CD4-positive, alpha-beta memory T cell (primary cell): ENCODE measurements at places on chromosomes 5 and 9.

GRCh38 chr5:8349855-8350254 lies 480.9 kb downstream of the MTRR start:
- DNase-seq = no peak

DNA sequence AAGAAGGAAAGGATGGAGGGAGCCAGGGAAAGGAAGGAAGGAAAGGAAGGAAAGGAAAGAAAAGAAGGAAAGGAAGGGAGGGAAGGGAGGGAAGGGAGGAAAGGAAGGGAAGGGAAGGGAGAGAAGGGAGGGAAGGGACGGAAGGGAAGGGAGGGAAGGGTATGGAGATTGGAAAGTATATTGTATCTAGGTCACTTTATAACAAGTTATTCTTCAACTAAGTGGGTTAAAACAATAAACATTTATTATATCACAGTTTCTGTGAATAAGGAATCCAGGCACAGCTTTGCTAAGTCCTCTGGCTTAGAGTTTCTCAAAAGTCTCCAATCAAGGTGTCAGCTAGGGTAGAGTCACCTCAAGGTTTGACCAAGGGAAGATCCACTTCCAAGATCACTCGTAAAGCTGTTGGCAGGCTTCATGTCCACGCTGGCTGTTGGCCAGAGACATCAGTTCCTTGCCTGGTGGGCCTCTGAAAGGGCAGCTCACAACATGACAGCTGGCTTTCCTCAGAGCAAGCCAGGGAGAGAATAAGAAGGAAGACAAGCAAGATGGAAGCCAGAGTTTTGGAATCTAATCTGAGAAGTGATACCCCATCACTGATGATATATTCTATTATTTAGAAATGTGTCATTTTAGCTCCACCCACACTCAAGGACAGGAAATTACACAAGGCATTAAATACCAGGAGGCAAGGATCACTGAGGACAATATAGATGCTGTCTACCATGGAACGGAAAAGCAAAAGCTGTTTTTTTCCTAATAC lies 105.1 kb downstream of the DEPDC1B start:
- no peak for DNase-seq

DNA sequence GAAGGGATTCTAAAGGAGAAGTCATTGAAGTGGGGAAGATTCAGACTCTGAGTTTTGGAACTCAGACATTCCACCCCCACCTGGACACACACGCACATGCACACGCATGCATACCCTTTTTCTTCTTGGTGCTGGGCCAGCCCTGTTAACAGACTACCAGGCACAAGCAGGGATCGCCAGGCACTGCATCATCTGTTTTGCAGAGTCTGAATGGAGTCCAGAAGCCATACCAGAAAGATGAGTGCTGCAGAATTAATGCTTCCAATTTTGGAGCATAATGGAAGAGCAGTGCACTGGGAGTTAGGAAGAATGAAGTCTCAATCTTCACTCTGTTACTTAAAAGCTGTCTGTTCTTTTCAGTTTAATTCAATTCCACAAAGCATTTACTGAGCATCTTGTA lies 95.5 kb downstream of the PDE8B start:
- DNase-seq = no peak

DNA sequence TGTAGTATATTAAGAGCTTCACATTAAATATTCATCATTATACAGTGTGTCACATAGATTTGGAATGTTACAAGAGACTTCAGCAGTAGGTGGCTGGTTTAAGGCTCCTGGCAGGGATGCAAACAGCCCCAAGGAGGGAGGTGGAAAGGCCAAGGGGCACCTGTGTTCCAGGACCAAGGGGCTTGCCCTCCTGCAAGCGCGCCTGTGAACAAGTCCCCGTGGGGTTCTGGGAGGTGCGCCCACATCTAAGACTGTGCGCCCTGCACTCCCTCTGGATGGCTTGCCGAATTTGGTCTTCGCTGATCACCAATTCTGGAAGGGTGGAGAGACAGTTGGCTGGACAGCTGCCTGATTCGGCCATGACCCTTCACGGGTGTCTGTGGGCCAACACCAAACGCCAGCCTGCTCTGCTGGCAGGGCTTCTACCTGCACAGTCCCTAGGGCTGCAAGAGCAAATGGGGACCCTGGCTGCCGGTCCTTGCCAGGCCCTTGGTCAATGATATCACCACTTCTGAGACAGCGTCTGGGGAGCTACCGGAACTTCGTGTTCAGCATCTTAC lies 12.1 kb upstream of the SLC25A51 start:
- no peak for DNase-seq

GRCh38 chr5:11733840-11734192 lies 170.4 kb downstream of the CTNND2 start:
- DNase-seq = no peak

- DNase-seq = no peak
Observed at GRCh38 chr9:102587281-102587680, 407.9 kb upstream of the CYLC2 start.

GRCh38 chr9:134503301-134504105 lies 138.1 kb upstream of the COL5A1 start:
- no peak for DNase-seq

- no peak for DNase-seq
Observed at GRCh38 chr5:33223563-33224284, 217.0 kb upstream of the TARS1 start.

- DNase-seq = no peak
Observed at GRCh38 chr5:80507663-80508062, 19.8 kb downstream of the FAM151B start.

GRCh38 chr5:15776346-15776745 lies 276.4 kb downstream of the FBXL7 start:
- no peak for DNase-seq

- DNase-seq = no peak
Observed at GRCh38 chr5:145551714-145552113, 283.4 kb downstream of the PRELID2 start.

GRCh38 chr9:75071530-75072122 lies 16.3 kb downstream of the NMRK1 start:
- peak; percentile 35 for DNase-seq

GRCh38 chr9:97627624-97628023 lies 5.5 kb downstream of the TSTD2 start:
- DNase-seq = no peak

DNA sequence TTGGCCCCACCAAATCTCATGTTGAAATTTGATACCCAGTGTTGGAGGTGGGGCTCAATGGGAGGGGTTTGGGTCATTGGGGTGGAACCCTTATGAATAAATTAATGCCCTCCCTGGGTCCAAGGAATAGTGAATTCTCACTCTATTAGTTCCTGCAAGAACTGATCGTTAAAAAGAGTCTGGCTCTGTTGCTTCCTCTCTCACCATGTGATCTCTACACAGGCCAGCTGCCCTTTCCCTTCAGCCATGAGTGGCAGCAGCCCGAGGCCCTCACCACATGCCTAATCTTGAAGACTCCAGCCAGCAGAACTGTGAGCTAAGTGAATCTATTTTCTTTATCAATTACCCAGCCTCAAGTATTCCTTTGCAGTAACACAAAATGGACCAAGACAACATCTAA lies 106.0 kb downstream of the CAAP1 start:
- DNase-seq = no peak

DNA sequence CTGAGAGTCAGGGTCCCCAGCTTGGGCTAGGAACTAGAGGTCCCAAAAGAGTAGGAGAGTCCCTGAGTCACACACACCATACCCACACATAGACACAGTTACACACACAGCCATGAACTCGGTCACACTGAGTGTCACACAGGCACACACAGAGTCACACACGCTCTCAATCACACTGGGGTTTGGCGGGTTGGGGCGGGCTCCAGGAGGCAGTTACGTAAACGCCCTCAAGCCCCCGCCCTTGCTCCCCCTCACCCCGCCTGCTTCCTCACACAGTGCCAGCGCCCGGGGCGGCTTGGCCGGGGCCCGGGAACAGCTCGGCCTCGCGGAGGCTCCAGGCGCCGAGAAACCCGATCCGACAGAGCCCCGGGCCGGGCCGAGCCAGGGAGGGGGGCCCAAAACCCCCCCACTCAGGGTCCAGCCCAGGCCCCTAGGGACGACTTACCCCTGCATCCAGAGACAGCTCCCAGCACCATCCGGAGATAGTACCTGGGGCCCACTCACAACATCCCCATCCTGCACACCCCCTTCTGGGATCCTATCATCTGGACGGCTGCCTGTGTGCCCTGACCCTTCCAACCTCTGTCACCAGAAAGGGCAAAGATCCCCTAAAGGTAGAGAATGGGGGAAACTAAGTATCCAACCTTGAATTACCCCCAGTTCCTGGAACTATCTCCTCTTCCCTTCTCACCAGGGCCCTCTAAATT lies 3.5 kb upstream of the CNTFR start:
- no peak for DNase-seq

- DNase-seq = no peak
Observed at GRCh38 chr5:62707131-62707530, 128.5 kb downstream of the LRRC70 start.

GRCh38 chr9:131722255-131722654 lies 17.6 kb downstream of the RAPGEF1 start:
- DNase-seq = no peak

DNA sequence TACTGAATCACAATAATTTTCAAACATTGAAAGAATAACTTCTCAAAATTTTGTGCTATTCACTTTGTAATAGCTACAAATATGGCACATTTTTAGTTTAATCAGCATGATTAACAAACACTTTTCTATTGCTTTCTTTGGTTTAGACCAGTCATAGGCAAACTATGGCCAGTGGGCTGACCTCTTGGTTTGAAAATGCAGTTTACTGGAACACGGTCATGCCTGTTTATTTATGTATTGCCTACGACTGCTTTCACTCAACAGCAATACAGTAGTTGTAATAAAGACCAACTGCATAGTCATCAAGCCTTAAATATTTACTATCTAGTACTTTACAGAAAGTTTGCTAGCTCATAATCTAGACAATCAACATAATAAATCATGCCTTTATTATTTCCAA lies 810.8 kb downstream of the TLE1 start:
- DNase-seq = no peak

- DNase-seq = no peak
Observed at GRCh38 chr9:90881648-90882047, 80.0 kb downstream of the SYK start.

DNA sequence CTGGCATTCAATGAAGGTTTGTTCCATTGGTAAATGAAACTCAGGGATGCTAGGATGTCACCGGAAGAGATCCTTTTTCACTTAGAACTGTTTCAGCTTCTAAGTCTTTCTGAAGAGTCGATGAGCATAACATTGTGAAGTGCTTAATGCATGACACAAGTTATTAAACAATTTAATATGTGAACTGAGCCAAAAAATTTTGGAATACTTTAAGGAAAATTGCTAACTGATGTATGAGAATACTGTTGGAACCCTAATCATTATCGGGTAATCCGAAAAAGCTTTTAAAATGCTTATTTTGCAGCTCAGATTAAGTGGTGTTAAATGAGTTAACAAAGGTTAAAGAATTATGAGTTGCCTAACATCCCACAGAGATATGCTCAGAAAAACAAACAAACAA lies 34.9 kb downstream of the DMRT2 start:
- DNase-seq = no peak

GRCh38 chr5:11719888-11720481 lies 184.3 kb downstream of the CTNND2 start:
- DNase-seq = no peak

DNA sequence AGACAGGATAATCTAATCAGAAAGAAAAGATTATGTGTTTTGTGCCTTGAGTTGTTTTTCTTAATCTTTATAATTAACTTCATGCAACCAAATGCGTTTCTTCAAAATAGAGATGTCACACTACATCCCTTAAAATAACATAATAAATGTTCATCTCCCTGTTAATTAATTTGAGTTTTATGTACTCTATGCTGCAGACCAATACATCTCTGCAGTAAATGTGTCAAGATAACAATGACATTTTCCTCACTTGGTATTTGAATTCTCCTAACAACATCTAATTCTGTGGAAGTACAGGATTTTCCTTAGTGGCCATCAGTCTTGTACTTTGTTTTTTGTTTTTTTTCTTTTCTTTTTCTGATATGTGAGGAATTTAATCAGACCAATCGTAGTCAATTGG lies 279.2 kb upstream of the TYRP1 start:
- no peak for DNase-seq

- DNase-seq = no peak
Observed at GRCh38 chr9:124621371-124622328, 114.5 kb upstream of the NR5A1 start.

DNA sequence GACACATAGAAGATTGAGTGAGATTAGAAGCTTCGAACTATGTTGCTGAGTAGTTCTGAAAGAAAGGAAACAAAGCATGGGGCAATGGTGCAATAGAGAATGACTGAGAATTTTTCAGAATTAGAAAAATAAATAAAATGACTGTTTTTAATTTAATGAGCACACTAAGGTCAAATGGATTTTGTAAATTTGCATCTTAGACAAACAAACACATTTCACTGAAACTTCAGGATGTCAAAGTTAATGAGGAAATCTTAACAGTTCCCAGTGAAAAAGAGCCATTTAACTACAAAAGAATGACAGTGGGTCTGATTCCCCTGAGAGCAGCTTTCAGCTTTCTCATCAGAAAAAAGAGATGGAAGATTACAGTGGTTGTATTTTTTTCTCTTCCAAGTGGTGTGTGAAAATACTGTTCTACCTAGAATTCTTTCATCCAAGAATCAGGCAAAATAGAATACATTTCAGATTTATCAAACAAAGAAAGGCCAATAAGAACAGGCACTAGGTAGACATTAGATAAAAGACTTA lies 591.9 kb downstream of the SEMA5A start:
- no peak for DNase-seq

DNA sequence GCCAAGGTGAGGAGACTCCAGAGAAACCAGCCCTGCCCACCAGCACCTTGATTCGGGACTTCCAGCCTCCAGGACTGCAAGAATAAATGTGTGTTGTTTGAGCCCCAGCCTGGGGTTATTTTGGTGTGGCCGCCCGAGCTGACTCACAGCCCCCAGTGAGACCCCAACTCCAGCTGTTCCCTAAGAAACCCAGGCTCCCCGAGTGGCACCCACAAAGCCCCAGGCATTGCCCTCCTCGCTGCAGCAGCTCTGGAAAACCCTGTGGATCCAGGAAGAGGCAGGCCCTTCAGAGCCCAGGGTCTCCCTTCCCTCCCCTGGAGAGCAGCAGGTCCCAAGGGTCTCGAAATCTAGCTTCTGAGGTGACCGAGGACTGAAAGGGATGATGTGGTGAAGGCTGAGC lies 69.2 kb upstream of the PPP1R26 start:
- DNase-seq = no peak

- DNase-seq = no peak
Observed at GRCh38 chr5:18281947-18282581, 647.8 kb downstream of the TAF11L14 start.

DNA sequence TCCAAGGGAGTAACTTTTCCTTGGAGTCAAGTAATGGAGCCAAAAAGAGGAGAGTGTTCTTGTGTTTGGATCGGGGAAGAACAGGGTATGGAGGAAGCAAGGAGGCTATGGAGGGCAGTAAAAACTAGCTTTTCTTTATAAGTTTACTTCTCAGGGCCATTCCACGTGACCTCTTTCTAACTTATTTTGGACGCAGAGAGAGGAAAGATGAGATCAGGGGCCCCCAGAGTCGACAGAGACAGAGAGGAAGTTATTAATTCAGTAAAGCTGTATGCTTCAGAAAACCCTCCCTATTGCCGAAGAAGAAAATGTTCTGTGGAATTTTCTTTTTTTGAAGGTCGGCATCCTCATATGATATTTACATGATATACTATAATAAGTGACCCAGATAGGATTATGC lies 233.8 kb upstream of the MPDZ start:
- DNase-seq = no peak

GRCh38 chr5:107592515-107592914 lies 78.2 kb downstream of the EFNA5 start:
- no peak for DNase-seq
